GM12891 (cell line): ENCODE measurements at places on chromosomes 12 and 14.

- DNase-seq = no peak
These were observed 6.3 kb downstream of the DDX54 start for GRCh38 chr12:113179023-113179422.

DNA sequence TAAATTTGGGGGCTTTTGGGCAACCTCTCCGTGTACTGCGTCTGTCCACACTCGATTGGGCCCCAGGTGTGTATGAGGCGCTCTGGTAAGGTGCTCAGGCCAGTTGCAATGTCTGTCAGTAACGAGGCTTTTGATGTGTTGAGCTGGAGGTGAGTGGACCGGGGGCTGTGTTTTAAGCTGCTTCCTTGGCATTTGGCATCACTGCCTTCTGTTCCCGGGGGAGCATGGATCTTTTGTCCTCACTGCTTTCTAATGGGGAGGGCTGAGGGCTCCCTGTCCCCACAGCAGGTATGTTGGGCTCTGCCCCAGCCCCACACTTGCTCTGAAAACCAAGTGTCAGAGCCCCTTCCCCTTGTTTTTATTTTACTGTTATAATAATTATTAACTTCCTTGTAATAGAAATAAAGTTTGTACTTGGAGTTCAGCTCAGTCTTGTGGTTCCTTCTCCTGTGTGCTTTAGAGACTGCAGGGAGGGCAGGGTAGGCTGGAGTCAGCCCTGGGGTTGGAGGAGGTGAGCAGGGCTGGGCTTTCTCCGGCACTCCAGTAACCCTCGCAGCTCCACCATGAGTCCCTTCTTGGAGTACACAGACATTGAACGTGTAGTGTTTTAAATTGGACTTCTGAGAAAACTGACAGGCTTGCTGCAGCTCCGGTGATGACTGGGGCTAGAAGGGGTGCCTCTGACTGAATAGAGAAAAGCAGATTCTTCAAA is 28.0 kb downstream of the TRAFD1 start:
- no peak for DNase-seq

- DNase-seq = no peak
These were observed 413.1 kb downstream of the ZFP36L1 start for GRCh38 chr14:68379510-68380328.

- no peak for DNase-seq
These were observed 78.4 kb downstream of the PTPRR start for GRCh38 chr12:70842136-70842535.

- DNase-seq = no peak
These were observed 79.9 kb downstream of the ARF6 start for GRCh38 chr14:49972823-49973222.

GRCh38 chr12:51798501-51798900 is 50.0 kb downstream of the FIGNL2 start:
- DNase-seq = no peak

DNA sequence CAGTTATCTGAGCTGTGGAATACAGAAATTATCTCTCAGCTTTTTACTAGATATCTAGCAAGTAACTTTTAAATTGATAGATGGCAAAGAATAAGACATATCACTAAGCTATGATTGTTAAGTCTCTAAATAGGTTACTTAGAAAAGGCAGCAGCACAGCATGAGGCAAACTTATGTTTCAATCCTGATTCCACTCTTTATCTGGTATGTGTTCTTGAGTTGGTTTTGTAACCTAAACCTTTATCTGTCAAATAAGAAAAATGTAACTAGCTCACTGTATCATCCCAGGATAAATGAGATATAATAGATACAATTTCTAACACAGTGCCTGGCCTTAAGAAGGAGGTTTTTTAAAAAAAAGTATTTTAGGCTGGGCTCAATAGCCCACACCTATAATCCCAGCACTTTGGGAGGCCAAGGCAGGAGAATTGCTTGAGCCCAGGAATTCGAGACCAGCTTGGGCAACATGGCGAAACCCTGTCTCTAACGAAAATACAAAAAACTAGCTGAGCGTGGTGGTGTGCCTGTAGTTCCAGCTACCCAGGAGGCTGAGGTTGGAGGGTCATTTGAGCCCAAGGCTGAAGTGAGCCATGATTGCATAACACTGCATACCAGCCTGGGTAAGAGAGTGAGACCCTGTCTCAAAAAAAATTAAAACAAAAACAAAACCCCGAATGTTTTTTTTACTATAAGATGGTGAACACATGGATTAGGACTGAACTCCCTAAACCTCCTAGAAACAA is 56.8 kb downstream of the HEATR5A start:
- no peak for DNase-seq
